ENCODE measurements at places on chromosomes 13 and 19. TPM values are rescaled to one million over a fixed set of nuclear protein-coding genes. Genes with fewer than 3 reads are reported as not detected.

Gene FXYD3
- 135 TPM for total RNA-seq

- DNase-seq, result no peak
Observed at GRCh38 chr19:19956434-19957075, 55.8 kb downstream of the ZNF93 start.

Gene SOX1
- not detected for total RNA-seq

Gene ZNF99
- total RNA-seq, result 0.06 TPM

DNA sequence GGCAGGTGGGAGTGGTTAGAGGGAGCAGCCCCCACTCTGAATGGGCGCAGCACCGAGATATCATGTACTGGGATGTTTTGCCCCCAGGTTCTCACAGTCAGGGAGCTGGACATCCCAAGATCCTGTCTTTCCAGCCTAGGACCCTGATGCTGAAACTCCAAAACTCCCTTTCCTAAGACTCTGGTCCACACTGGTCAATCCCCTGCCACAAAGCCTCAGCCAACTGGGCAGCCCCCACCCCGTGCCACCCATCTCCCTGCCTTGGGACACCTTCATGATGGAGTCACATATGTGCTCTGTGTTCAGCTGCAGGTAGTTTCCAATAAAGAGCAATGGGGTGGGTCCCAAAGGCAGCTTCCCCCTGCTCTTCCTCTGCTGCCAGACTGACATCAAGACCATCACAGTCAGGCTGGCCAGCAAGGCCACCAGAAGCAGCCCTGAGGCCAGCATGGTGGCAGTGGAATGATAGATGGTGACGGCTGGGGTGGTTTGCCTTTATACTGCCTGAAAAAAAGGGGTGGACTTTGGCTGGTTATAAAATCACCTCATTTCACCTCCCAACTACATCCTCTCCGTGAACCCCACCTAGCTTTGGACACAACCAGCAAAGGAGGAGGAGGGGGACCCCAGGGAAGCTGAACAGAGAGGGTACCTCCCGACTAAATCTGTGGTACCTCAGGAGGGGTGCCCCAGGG lies 36.3 kb downstream of the CYP2B6 start:
- no peak for DNase-seq

DNA sequence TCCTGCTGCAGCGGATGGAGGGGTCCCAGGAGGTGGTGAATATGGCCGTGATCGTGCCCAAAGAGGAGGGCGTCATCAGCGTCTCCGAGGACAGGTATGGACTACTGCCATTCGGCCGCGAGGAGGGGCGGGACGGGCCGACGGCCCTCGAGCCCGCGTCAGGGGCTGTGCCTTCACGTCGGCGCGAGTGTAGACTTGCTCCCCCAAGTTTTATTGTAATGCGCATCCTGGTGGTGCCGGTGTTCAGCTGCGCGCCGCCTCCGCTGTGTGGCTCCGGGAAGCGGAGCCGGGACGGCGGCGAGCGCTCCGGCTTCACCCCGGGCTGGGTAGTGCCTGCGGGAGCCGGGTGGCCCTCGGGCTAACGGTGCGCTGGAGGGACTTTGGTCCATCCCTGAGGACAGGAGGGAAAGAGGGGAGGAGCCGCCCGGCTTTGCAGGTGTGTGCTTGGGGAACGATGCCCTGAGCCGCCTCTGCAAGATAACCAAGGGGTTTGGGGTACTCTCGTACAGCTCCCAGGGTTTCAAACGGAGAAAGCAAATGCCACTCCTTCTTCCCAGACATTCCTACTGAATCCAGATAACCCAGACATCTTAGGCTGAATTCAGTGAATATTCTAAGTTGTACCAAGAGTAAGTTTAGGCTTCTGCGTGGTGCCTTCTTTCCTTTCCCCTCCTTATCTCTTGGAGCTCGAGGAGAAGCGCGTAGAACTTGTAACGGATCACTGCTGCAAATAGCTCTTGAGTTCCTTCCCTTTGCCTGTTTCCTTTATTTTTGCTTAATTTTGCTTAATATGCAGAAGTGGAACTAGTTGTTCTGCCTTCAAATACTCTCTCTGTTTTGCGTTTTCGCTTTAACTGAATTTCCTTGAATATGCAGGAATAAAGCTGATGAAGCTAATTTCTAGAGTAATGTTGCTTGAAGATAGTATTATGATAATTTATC lies 740 bp downstream of the WDFY2 start:
- peak; percentile 75 for DNase-seq

- DNase-seq, result no peak
Observed at GRCh38 chr19:1567116-1567847, 843 bp downstream of the MEX3D start.

Gene CCDC61
- total RNA-seq, result 16.3 TPM

Gene CACNG7
- not detected for total RNA-seq

Measured in lower lobe of right lung (tissue), 2 donors.